ENCODE measurements at places on chromosomes 16 and 17.

DNA sequence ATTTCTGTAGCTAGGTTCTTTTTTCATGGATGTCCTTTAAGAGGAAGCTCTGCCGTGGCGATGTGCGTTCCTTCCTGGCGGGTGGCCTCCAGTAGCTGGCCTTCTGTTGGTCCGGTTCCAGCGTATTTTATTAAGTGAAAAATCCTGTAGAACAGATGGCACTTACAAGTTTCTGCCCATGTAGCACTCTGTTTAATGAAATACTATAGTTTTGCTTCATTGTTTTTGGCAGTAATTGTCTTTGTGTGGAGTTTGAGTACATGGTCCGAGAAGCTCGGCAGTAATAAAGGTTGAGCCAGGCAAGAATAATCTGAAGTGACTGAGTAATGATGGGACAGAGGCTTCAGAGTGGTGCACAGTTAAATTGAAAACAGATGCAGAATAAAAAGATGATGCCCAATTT, 20.4 kb downstream of the USP10 start:
- no peak for DNase-seq

- no peak for DNase-seq
Measured at GRCh38 chr16:90009172-90009899, 9.9 kb downstream of the DBNDD1 start.

- no peak for DNase-seq
Measured at GRCh38 chr16:78428193-78428592, 328.7 kb downstream of the WWOX start.

DNA sequence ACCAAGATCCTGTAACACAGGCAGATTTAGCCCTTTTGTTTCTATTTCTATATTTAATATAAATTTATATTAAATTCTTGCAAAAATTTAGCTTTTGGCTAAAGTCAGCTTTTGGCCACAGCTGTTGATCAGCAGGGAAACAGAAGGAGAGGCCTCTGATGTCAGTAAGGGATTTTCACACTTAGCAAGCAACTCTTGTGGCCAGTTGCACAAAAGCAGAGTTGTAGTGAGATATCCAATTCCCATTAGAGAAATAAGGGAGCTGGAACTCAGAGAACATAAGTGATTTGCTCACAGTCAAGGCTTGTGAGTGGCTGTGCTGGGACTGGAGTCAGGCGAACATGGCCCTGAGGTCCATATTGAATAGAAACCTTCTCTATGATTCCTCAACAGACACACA, 16.7 kb upstream of the HEATR6 start:
- DNase-seq = no peak

DNA sequence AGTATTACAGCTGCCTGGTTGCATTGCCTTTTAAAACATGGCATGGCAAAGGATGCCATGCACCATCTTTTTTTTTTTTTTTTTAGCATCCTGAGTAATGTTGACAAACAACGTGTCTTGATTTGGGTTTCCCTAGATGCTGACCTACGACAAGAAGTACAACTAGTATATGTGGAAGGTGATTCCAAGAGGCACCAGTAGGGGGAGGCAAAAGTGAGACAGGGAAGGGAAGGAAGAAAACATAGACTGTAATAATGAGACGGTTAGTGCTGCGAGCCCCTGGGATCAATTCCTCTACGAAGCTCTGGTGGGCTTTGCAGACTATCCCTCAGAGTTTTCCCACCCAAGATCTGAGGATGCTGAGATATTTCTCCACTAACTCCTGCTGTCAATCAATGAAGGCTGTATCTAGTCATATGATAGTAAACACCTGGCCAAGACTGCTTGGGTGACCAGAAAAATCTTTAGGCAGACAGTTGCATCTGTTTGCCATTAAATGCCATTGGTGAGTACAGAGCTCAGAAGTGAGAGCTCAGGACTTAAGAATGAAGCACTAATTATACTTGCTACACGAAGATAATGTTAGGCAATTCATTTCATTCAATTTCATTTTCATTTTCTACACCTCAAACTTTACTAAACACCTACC, 458.6 kb upstream of the GOT2 start:
- no peak for DNase-seq

DNA sequence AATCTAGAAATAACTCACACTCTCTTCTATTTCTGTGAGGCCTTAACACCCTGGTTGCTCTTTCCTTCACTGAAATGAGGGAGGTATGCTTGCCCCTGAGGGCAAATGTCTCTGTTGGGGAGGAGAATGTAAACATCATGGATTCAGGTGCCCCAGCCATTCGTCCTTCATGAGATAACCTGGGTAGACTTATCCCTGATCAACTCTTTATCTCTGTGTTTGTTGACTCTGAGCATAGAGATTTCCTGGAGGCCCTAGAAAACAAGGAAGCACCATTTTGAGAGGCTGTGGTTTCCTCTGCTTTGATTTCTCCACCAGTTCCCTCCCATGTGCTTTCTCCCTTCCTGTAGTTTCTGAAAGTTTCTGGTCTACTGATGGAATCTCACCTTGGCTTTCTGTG, 77.3 kb downstream of the PHKB start:
- DNase-seq = no peak

- no peak for DNase-seq
Measured at GRCh38 chr16:87007907-87008306, 309.3 kb downstream of the C16orf95 start.

- DNase-seq = no peak
Measured at GRCh38 chr17:77189148-77189547, 48.4 kb downstream of the SEC14L1 start.

DNA sequence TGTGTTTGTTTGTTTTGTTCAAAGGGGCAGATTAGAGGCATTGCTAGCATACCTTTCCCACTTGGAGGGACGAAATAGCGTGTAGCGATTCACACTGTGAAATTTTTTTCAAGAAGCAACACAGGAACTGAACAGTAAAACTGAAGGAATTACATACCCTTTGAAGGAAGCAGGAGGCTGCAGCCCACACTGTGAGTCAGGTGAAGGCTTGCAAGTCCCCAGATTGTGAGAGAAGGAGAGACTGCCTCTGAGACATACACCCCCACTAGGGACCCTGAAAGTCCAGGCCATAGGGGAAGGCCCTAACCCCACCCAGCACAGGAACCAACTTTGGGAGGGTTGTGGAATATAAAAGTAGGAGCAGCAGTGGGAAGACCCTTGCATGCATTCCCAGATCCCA, 69.6 kb upstream of the HS3ST3A1 start:
- DNase-seq = no peak

DNA sequence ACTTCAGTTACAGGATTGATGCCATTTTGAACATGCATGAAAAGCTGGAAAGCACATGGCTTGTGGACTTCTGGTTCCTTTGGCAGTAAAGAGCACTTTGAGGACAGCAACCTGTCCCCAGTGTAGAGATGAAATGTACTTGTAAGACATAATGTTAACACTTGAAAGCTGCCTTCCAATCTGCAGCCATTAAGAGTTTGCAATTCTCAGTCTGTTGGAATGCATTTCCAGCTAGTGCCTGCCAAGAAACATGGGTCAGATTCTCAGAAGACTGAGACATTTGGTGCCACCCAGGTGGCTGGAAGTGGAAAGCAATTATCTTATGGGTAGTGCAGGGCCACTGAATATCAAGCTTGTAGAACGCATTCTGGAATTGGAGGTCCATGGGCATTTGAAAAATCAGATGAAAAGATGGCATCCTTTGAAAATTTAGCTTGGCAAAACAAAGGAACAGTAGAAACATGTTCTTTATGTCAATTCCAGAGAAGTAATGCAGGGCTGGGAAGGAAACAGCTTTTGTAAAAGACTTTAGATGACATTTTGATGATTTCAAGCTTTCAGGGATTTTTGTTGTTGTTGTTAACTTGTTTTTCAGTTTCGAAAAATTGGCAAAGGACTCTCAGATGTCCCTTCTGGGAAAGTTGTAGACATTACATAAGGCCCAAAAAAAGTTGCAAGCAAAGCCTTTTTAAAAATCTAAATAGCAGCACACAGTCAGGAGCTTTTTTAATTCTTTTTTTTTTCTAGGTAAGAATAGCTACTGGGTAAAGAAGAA, 147.0 kb downstream of the ABCA8 start:
- no peak for DNase-seq

DNA sequence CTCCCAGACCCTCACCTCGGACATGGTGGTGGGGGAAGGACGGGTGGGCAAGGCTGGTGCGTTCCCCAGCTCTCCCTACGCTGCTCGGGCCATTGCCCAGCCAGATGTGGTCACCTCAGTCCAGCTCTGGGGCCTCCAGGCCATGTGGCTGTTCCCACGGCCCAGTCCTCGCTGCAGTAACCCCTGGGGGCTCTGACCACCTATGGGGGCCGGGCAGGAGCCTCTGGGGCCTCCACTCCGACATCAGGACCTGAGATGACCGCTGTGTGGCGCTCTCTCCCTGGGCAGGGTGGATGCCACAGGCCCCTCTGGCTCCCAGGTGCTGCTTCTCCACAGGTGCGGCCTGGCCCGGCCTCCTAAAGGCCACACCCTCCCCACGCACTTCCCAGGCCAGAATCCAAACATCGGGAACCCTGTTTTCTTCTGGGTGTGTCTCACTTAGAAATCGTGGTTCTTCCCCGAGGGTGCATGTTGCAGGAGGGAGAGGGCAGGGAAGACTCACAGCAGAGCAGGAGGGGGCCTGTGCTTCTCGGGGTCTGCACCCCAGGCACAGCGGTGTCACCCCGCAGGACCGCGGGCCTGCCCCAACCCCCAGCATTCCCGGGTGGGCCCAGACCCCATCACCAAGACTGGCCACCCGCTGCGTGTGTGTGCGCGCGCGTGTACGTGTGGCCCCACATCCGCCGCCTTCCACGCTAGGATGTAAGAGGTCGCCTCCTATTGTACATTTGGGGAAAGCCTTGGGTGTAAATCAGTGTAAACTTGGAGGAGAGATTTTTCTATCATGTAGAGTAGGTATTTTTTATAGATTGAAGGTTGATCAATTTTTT, 5.9 kb upstream of the CAPN15 start:
- no peak for DNase-seq

DNA sequence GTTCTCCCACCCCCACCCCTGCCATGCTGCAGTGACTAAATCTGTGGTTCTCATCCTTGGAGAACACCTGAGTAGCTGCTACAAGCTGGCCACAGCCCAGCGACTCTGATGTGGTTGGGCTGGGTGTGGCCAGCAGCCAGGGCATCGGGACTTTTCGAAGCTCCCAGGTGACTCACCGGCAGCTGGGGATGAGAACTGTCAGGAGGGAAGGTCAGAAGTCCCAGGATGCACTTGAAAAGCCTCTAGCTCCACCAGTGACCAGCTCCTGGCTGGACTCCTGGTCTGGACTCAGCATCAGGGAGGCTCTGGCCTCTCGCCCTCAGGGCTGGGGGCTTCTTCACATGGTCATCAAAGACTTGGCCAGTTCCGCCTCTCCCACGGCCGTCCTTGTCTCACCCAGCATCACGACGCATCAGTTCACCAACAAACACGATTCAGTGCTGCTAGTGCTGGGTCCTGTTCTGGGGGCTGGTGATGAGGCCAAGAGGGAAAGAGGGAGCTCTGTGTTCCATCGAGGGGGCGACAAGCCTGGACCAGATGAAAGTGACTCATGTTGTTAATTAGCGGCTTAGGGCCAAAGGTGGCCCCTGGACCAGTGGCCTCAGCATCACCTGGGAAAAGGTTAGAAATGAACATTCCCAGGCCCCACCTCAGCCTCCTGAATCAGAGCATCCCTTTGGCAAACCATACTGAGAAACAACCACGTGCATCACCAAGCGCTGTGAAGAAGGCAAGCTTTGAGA, 3.9 kb upstream of the C17orf99 start:
- DNase-seq = no peak

DNA sequence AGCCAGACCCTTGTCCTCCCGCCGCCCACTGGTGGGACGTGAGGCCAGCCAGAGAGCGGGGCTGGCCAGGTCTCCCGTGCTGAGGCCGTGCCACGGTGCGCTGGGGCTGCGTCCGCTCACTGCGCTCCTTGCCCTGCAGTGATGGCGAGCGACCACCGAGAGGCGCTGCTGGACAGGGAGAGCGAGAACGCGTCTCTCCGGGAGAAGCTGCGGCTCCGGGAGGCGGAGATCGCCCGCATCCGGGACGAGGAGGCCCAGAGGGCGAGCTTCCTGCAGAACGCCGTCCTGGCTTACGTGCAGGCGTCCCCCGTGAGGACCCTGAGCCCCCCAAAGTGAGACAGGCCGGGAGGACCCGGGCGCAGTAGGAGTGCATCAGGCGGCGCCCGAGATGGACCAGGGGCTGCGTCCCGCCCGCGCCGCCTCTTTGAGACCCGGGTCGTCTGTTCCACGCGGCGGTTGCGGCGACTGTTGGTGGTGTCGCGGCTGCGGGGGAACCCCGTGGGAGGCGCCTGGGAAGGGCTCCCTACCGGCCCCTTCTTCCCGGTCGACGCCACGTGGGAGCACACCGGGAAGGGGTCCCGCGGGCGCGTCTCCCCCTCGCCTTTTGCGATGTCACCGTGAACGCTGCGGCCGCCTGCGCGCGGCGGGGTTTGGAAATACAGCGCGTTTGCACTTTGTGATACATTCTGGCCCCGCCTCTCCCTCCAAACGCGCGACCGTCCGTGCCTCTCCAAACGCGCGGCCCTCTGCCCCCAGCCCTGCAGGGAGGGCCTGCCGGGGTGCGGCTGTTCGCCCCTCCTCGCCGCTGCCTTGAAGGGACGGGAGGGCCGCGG, 792 bp upstream of the RAC3 start:
- DNase-seq = peak; percentile 67

DNA sequence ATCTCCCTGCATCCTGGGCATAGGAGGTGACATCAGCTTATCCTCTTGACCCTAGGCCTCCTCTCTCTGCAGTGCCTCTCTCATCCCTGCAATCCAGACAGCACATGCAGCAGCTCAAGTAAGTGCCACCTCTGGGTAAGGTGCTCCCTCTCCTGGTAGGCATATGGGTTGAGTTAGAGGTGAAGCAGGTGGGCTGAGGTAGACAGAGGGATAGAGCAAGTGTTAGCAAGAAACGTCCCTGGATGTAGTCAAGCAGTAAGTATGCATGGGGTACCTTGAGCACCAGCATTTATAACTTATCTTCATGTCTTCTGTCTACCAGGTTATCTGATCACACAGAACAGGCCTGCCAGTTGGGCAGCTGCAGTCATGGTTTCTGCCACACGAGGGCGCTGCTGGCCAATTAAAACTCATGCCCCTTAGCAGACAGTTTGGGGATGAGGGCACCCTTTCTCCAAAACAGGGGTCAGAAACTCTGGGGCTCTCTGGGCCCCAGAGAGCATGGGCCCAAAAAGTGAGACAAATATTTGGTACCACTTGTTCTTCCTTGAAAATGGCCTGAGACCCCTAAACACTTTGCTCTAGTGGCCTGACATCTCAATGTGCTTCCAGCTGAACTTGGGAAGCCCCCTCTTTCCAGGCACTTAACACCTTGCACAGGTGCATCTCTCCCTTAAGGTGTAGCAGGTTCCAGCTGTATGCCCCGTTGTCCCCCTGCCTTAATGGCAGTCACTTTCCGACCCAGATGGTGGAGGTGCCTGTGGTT, 59.8 kb downstream of the NEUROD2 start:
- DNase-seq = peak; percentile 59

- no peak for DNase-seq
Measured at GRCh38 chr16:77790912-77791311, 2.5 kb downstream of the VAT1L start.

GRCh38 chr17:3667366-3668278, 756 bp downstream of the TAX1BP3 start:
- peak; percentile 75 for DNase-seq

DNA sequence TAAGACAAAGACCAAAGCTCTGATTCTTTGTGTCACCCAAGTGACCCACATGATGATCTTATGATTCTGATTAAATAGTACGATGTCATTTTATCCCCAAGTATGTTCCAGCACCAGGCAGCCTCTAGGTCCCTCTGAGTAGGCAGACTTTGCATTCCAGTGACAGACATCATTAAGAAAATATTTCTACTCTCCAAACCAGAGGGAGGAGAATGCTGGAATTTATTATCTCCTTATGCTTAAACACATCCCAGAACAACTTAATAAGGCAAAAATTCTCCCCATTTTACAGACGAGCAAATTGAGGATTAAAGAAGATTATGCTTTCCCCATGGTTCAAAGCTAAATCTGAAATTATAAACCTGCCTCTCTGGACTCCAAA, 192.8 kb upstream of the CDH11 start:
- DNase-seq = no peak

Measured in dorsolateral prefrontal cortex (tissue), 122 donors.